ENCODE measurements at places on chromosomes 2 and 18. TPM values are rescaled to one million over a fixed set of nuclear protein-coding genes. Genes with fewer than 3 reads are reported as not detected.

Gene DLGAP1
- 0.10 TPM for total RNA-seq

Gene RPS27A
- 954 TPM for total RNA-seq

Gene STPG4
- 0.29 TPM for total RNA-seq

Gene TMEM178A
- not detected for total RNA-seq

Gene NTSR2
- total RNA-seq = not detected

Gene HOXD1
- total RNA-seq = 16.6 TPM

Gene FECH
- 34.2 TPM for total RNA-seq

Gene NFE2L2
- total RNA-seq = 55.2 TPM

Gene NAPG
- total RNA-seq = 51.0 TPM

Measured in vein endothelial cell (primary cell).